MG63 (cell line): ENCODE measurements at places on chromosomes 5 and 9. TPM values are rescaled to one million over a fixed set of nuclear protein-coding genes. Genes with fewer than 3 reads are reported as not detected.

The SYNPO gene
- 1.2 and 4.6 TPM in 2 replicates for total RNA-seq

The NDST1 gene
- 101 and 142 TPM in 2 replicates for total RNA-seq

The GPR151 gene
- total RNA-seq: not detected in 2 replicates

The LIX1 gene
- total RNA-seq: not detected in 2 replicates

The ELOVL7 gene
- total RNA-seq: 0.07 and 0.13 TPM in 2 replicates

The WASHC1 gene
- 0.42 and 4.1 TPM in 2 replicates for total RNA-seq

The CYSRT1 gene
- total RNA-seq: 0.89 and 1.5 TPM in 2 replicates

The COL15A1 gene
- total RNA-seq: 0.62 and 1.2 TPM in 2 replicates

The RHOBTB3 gene
- 74.7 and 99.2 TPM in 2 replicates for total RNA-seq

The MARVELD2 gene
- not detected in 2 replicates for total RNA-seq

The NOXA1 gene
- total RNA-seq: not detected in 2 replicates

The SIT1 gene
- 1.4 and 4.0 TPM in 2 replicates for total RNA-seq

The SLC27A6 gene
- 0.10 TPM in 1 of 2 replicates, not detected in the other for total RNA-seq

The ENTREP1 gene
- not detected in 2 replicates for total RNA-seq

The LHX3 gene
- not detected in 2 replicates for total RNA-seq

The NUTM2G gene
- total RNA-seq: not detected in 2 replicates

The SLC4A9 gene
- total RNA-seq: not detected in 2 replicates

The AMBP gene
- total RNA-seq: 0.26 TPM in 1 of 2 replicates, not detected in the other

The ADAMTS16 gene
- not detected in 2 replicates for total RNA-seq

The INSYN2B gene
- 7.8 and 14.4 TPM in 2 replicates for total RNA-seq

The TMEM250 gene
- 62.5 and 78.4 TPM in 2 replicates for total RNA-seq

The SH2D3C gene
- total RNA-seq: not detected in 2 replicates

The MLANA gene
- not detected in 2 replicates for total RNA-seq

The LCN9 gene
- total RNA-seq: not detected in 2 replicates

The PRLR gene
- 3.5 TPM in 1 of 2 replicates, not detected in the other for total RNA-seq

The CCDC171 gene
- total RNA-seq: 6.6 and 9.1 TPM in 2 replicates

The FGD3 gene
- not detected in 2 replicates for total RNA-seq

The AJM1 gene
- 0.82 TPM in 1 of 2 replicates, not detected in the other for total RNA-seq

The INSL6 gene
- total RNA-seq: not detected in 2 replicates

The FOXD4L5 gene
- total RNA-seq: not detected in 2 replicates

The FAXDC2 gene
- total RNA-seq: 0.54 TPM in 1 of 2 replicates, not detected in the other

The ANKRD18A gene
- total RNA-seq: 0.07 TPM in 1 of 2 replicates, not detected in the other

The PCDHGA12 gene
- total RNA-seq: not detected in 2 replicates

The JMY gene
- total RNA-seq: 5.5 TPM in 2 replicates

The IFNA21 gene
- total RNA-seq: not detected in 2 replicates

The BARX1 gene
- 170 and 176 TPM in 2 replicates for total RNA-seq

The ENG gene
- total RNA-seq: 12.9 and 14.0 TPM in 2 replicates

The SLCO6A1 gene
- not detected in 2 replicates for total RNA-seq

The CDC25C gene
- total RNA-seq: 20.2 and 23.9 TPM in 2 replicates

The PFN3 gene
- not detected in 2 replicates for total RNA-seq

The ALDH7A1 gene
- 103 and 107 TPM in 2 replicates for total RNA-seq

The TMC1 gene
- total RNA-seq: not detected in 2 replicates

The SHB gene
- total RNA-seq: 6.0 and 20.0 TPM in 2 replicates

The F2RL2 gene
- 0.20 and 9.5 TPM in 2 replicates for total RNA-seq

The STOML2 gene
- total RNA-seq: 152 and 209 TPM in 2 replicates

The PPP3R2 gene
- total RNA-seq: not detected in 2 replicates
